ENCODE measurements at places on chromosomes 5 and 9.

DNA sequence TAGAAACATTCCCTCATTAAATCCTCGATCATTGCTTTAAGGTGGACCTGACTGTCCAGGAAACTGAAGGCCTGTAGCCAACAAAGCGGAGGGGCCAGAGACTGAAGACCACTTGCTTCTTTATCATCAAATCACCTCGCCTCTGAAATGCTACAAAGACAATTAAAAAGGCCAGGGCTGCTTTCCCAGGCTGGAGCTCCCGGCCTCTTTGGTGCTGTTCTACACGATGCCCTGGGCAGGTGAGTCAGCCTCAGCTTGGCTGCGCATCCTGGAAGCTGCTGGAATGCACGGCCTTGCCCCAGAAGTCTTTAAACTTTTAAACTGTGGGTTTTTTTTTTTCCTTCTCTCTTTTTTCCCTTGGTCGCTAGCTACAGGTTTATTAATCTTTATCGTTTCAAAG is 46.5 kb downstream of the SH3PXD2B start:
- DNase-seq = no peak

GRCh38 chr9:130542457-130543228 is 36.7 kb upstream of the FUBP3 start:
- DNase-seq = no peak

GRCh38 chr5:142998316-142999020 is 228.3 kb downstream of the ARHGAP26 start:
- no peak for DNase-seq

DNA sequence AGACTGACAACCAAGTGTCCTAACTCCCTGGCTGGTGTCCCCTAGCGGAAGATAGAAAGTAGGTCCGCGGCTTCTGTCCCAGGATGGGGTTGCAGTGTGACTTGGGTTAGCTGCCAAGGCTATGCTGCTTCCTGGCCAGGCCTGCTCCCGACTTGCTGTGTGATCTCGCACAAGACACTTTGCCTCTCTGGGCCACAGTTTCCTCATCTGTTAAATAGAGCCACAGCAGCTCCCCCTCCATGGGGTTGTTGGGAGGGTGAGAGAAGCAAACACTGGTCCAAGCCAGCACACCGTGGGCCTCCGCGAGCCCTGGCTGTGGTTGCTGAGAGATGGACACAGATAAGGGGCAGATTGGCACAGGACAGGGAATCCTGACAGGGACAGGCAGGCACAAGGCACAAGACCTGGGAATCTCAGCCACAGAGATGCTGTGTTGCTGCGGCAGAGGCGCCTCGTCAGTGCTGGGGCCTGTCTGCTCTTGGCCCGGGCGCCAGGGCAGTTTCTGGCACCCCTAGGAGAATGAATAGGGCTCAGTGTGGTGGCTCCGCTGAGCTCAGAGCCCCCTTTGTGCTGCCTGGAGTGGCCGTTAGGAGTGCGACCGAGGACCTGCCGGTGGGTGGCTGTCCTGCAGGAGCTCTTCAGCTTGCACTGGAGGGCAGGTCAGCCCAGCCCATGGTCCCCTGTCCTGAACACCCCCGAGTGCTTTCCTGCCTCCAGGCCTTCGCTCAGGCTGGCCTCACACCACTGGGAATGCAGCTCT is 1.8 kb upstream of the SH2D3C start:
- no peak for DNase-seq

DNA sequence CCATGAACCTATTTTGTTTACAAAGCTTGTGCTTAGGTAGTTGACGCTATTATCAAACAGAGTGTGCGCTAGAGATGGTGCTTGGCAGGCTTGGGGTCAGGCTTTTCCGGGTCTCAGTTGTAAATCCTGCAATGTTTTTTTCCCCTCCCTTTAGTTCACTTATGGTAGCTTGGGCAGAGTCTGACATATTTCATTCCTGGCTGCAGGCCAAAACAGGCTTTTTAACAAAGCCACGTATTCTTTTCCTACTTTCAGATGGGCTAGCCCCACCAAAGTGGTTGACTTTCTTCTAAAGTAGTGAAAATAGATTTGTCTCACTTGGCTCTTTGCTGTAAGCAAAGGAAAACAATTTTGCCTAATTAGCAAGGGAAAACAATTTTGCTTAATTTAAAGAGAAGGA is 58.0 kb upstream of the FBN2 start:
- DNase-seq = no peak

DNA sequence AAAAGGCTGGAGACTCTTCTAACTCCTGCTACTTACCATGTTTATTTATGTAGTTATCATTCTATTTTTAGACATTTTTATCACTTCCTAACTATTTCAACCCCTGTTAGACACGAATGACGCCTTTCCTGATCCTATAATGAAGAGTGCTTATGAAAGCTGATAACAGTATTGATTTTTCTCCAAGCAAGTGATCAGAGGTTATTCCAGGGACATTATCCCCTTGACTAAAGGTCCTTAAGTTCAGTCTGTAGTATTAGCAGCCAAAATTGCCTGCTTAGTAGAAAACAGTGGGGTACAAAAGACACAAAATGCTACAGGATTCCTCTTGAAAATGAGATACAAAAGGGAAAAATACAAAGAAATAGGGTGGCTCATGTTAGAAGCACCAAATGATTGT is 235.6 kb downstream of the DNAH5 start:
- no peak for DNase-seq

- no peak for DNase-seq
These were observed 4.4 kb upstream of the EBF1 start for GRCh38 chr5:159104051-159104651.
